Suppressor macrophage treated with lipopolysaccharide for 4 hours (primary cell): ENCODE measurements at places on chromosomes 6 and 20.

DNA sequence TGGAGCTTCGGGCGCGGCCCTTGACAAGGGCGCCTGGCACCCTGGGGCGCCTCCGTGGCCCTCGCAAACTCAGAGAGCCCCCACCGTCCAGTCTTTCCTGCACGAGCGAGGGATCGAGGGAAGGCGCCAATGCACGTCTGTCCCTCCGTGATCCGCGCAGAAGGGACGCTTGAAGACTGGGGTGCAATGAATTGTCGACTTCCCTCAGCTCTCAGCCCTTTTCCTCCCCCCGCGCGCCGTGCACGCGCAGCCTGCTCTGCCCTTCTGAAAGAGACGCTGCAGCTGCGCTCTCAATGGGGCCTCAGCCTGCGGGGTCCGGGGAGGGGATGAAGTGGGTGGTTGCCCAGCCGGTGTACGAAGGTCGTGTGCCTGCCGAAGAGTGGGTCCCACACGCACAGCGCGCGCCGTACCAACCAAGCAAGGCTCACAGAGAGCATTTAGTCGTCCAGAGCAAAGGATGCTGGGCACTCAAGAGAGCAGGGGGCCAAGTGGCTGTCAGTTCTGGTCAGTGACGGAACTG, 5.5 kb upstream of the SOX4 start:
- DNase-seq, result peak; percentile 32

GRCh38 chr6:72413884-72414283, 208.0 kb upstream of the KCNQ5 start:
- DNase-seq, result no peak

- no peak for DNase-seq
Observed at GRCh38 chr6:157488716-157489118, 107.7 kb downstream of the ZDHHC14 start.

- DNase-seq, result no peak
Observed at GRCh38 chr6:169096388-169096787, 157.3 kb downstream of the THBS2 start.

GRCh38 chr6:100731411-100731810, 149.7 kb downstream of the ASCC3 start:
- no peak for DNase-seq

DNA sequence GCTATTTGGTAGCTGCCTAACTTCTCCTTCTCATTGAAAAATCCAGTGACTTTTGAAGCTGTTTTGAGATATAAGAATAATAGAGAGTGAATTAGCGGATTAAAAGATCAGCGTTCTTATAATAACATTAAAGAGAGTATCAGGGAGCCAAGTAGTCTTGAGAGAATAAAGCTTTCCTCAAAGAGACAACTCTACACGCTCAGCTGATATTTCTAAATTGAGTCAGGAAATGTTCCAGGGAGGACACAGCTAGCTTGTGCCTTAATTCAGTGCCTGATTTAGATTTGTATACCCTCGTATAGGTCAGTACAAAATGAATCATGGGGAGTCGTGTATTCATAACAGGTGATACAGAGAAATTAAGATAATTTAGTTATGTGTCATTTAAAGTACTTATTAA, 75.1 kb upstream of the QKI start:
- DNase-seq, result no peak

GRCh38 chr6:47700596-47700995, 2.2 kb downstream of the ADGRF4 start:
- DNase-seq, result no peak

DNA sequence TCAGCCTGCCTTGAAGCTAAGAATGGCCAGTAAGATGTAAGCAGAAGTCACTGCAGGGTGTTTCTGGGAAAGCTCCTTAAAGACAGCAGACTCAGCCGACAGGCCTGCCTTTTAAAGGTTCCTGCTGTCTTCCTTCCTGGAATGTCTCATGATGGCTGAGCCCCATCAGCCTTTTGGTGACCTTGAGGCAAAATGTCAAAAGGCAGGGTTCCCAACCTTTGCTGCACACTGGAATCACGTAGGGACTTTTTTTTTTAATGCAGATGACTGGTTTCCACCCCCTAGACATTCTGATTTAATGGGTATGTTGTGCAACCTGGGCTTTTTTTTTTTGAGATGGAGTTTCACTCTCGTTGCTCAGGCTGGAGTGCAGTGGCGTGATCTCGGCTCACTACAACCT, 11.6 kb downstream of the MDGA1 start:
- peak; percentile 93 for DNase-seq

- DNase-seq, result no peak
Observed at GRCh38 chr6:40961831-40962230, 77.2 kb downstream of the UNC5CL start.

DNA sequence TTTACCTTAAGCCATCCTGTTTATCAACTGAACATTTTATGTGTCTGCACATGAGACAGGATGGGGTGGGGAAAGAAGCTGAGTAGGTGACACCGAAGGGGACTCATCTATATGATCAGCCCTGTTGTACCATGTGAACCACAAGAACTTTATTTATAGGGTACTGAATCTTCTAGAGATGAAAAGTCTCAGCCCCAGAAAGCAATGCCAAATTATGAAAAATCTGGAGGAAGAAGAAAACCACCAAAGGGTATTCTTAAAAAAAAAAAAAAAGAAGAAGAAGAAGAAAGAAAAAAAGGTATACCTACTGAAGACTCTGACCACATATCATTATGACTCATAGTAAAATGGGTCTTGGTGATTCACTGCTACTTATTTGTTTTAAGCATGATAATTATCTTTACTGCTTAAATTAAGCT, 39.8 kb upstream of the HBS1L start:
- DNase-seq, result no peak
